ENCODE measurements at places on chromosomes 1 and 21.

- no peak for DNase-seq
Measured at GRCh38 chr21:20971296-20971921, 26.8 kb upstream of the NCAM2 start.

GRCh38 chr21:16420031-16420724 is 690.4 kb downstream of the USP25 start:
- no peak for DNase-seq

DNA sequence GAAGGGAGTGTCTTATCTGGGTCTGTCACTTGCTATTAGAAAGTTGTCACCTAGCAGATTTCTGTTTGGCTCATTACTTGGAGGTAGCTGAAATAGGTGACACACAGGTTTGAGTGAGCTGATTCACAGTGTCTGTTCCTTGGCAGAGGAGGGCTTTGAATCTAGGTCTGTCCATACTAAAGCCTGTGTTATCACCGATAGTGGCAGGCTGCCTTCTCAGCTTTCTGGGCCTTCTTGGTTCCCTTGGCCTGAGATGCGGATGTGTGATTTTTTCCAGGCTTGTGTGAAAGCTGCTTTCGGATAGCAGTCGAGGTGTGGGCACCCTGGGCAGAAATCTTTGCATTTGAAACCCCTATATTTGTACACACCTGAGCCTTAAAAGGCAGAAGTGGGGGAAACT is 73.9 kb downstream of the ACTL8 start:
- DNase-seq, result no peak

GRCh38 chr1:39788758-39789570 is at the start of gene BMP8B:
TSS of gene BMP8B (minus strand) at chr1:39788865. CDS start at chr1:39788485, 380 bp downstream.
- DNase-seq, result no peak

DNA sequence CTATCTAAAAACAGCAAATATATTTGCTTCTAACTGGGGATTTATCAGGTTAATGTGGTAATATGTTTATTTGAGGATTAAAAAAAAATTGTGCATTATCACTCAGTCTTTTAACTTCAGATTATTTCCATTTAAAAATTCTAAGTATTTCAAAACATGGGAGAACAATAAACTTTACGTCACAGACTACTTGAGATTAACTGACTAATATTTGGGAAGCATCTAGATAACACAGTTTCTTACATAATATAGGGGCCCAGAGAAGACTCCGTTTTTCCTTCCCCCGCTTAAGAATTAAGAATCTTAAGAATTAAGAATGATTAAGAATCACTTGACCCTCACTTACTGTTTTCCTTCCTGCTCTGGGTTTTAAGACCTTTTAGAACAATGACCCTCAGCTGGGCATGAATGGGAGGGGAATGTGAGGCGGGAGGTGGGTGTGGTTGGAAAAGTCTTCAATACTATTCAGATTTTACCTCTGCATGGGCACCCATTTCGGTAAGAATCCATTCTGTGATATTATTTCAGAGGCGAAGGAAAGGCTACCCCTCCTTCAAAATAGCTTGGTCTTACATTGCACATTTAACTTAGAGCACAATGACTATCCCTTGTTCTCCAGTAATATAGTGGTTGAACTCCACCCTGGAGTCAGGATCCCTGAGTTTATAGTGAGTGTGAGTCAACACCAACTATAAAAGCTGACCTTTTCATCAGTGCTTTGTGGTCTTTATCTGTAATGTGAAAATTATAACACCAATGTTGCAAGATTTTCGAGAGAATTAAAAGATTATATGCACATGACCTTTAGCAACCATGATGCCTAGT is 821.3 kb downstream of the USP25 start:
- DNase-seq, result no peak

DNA sequence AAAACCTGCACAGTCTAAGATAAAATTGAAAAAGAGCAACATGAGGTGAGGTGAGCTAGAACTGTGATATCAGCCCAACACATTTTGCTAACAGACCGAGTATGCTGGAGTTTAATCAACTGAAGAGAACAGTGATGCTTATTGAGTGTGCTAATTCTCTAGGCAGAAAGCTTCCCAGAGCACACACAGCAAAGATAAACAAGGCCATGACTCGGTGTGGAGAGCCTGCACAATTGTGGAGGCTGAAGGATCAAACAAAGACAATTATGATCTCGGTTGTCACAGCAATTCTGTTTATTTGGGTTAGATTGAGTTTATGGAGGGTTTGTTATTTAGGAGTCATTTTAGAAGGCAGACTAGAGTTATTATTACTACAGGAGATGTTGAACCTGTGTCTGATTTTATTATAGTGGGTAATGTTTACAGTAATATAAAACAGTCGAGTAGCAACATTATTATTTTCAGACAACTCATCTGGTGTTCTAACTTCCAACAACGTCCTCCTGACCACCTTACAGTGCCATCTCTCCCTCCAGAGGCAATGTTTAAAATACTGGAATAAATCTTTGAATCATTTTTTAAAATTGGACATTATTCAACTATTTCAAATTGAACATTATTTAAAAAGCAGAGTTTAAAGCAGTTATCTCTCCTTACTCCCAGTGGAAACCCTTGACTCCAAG is 40.2 kb downstream of the DPT start:
- DNase-seq, result no peak

DNA sequence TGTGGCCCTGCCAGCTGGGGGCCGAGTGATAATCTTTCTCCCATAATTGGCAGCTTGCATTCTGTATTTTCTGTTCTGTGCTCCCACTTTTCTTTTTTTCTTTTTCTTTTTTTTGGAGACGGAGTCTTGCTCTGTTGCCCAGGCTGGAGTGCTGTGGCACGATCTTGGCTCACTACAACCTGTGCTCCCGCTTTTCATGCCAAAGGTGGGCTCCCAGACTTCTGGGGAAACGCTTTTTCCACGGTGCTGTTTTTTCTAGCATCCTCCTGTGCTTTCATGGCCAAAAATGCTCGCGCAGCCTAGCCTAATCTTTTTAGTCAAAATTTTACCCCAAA is 585 bp upstream of the AHCTF1 start:
- DNase-seq, result no peak

- DNase-seq, result no peak
Measured at GRCh38 chr1:17369466-17369865, 2.5 kb upstream of the PADI6 start.

- no peak for DNase-seq
Measured at GRCh38 chr21:39180429-39181019, 2.7 kb downstream of the PSMG1 start.

GRCh38 chr1:214377485-214377884 is 96.5 kb downstream of the SMYD2 start:
- DNase-seq, result no peak

DNA sequence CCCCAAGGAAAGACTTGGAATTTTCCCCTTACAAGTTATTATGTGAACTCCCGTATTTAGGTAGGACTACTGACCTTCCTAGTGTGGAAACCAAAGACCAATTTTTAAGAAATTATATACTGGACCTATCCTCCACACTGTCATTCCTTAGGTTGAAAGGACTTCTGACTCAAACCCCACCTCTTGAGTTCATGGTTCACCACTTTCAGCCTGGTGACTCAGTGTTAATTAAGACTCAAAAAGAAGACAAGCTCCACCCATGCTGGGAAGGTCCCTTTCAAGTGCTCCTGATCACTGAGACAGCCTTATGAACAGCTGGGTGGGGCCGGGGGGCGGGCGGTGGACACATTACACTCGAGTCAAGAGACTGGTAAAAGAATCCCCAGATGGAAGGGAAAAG is 113.2 kb downstream of the LRRC53 start:
- no peak for DNase-seq

GRCh38 chr1:51344276-51344601 is 13.9 kb upstream of the TTC39A start:
- no peak for DNase-seq

- no peak for DNase-seq
Measured at GRCh38 chr1:25987951-25988350, 9.9 kb downstream of the PAFAH2 start.

DNA sequence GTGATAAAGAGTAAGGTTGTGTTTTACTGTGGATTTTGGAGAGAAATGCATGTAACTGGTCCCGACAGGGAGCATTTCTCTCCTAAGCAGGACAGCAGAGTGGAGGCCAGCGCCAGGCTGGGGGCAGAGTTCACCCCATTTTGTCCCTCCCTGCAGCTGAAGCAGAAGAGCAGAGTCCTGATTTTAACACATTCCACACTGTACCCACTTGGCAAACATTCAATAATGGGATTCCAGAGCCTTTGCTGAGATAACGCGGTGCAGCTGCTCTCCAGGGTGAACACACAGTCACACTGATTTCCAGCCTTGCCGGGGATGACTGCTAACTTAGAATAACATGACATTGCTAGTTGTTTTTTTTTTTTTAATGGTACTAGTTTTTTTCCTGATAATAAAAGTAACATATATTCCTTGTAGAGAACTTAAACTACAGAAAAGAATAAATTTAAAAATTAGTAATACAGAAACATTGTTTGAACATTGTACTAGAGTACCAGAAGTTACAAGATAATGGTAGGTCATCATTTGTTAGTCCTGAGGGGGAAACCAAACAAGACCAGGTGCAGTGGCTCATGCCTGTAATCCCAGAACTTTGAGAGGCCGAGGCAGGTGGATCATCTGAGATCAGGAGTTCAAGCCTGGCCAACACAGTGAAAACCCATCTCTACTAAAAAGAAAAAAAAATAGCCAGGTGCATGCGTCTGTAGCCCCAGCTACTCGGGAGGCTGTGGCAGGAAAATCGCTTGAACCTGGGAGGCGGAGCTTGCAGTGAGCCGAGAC is 77.2 kb downstream of the SCCPDH start:
- DNase-seq, result no peak

GRCh38 chr1:90721210-90722194 is 4.4 kb upstream of the BARHL2 start:
- no peak for DNase-seq

DNA sequence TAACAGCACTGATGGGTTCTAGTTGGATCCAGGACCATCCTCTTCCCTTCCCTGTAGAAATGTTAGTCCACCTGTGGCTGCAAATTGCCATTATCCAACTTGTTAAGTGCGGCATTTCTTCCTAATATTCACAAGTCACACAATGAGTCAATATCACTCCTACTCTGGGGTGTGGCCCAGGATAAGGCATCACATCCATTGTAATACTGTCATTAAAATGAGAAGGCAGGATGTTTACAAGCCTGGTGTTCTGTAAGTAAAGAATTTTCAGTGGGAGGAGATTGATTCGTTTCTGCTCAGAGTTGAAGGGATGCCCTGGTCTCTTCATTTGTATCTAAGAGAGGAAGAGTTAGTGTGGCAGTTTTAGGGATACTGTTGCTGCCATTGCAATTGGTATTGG is 18.1 kb upstream of the ARHGAP29 start:
- no peak for DNase-seq

DNA sequence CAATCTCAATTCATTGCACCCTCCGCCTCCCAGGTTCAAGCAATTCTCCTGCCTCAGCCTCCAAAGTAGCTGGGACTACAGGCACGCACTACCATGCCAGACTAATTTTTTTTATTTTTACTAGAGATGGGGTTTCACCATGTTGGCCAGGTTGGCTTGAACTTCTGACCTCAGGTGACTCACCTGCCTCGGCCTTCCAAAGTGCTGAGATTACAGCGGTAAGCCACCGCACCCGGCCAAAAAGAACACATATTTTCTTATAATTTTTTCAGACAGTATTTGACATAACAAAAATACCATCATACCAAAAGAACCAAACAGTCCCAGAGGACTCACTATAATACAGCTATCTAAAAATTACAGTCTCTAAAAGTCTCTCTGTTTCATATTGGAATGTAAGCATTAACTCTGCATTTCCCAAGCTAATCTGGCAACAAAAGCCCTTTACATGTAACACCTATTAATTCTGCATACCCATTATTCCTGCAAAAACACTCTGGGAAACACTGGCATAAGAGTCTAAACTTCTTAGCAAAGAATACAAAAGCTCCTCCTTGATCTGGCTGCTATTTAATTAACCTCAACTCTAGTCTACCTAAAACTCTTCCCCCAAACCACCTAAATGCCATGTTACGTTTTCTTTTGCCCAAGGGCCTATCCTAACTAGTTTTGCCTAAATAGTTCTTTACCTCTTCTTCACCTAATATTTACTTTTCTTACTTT is 26.9 kb downstream of the WDR26 start:
- DNase-seq, result no peak

- no peak for DNase-seq
Measured at GRCh38 chr1:210301615-210302000, 27.1 kb upstream of the HHAT start.

DNA sequence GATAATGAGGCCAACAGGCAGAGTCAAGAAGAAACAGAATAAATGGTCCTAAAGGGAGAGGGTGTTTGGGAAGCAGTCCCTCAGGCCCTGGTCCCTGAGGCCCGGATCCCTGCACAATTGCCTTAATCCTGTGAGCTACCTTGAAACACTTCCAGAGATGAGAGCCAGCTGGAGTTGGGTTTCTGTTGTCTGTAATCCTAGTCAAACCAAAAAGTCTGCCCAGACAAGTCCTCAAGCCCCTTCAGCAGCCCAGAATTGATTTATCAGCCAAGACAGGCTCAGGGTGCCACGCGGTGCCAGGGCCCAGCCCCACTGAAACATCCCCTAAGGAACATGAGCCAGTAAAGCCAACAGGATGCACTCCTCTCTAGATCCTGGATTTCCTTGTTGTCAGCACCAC is 16.4 kb upstream of the CLSTN1 start:
- DNase-seq, result no peak

- no peak for DNase-seq
Measured at GRCh38 chr1:229383961-229384360, 41.1 kb upstream of the CCSAP start.

GRCh38 chr1:42921769-42922168 is 36.9 kb downstream of the SLC2A1 start:
- DNase-seq, result no peak

DNA sequence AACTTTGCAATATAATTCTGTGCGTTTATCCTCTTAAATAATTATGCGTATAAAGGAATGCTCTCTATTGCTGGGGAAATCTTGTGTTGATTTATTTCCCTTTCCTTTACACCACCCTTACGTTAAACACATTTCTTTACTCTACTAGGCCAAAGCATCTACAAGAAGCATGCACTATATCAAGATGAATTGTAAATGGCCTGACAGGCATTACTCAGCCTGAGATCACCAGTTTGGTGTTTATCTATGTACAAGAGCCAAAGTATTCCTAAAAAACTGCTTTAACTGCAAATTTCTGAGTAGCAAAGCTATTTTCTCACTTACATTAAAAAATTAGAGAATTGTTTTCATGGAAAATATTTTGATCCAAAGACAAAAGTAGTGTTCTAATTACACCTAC is 114.8 kb downstream of the TYW3 start:
- DNase-seq, result no peak

GRCh38 chr1:218658269-218658668 is 313.1 kb downstream of the TGFB2 start:
- no peak for DNase-seq

GRCh38 chr1:19066248-19066873 is 109.9 kb upstream of the IFFO2 start:
- no peak for DNase-seq

All from activated naive CD4-positive, alpha-beta T cell (primary cell).